ENCODE measurements at places on chromosomes 16 and 17.
A peak's percentile ranks its signal among the peaks of the same experiment; 100 is the strongest.

GRCh38 chr17:57766318-57766943 is 21.3 kb upstream of the CCDC182 start:
- DNase-seq = no peak

DNA sequence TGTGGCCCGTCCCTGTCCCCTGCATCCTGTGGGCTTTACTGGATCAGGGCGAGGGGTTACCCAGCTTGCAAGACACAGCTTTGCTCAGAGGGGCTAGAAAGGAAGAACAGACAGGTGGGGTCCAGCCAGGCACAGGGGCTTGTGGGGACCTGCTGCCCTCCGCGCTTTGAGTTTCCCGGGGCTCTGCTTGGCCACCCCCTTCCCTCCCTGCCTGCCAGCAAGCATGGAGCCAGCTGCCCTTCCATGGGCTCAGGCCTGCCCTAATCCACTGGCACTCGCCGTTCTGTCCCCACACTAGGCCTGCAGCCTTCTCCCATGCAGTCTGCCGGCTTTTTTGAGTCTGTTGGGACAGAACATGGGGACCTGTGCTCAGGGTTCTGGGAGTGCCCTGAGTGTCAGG is 3.4 kb downstream of the SNN start:
- DNase-seq = no peak

- DNase-seq = no peak
Observed at GRCh38 chr17:37083456-37083855, 134.7 kb downstream of the AATF start.

DNA sequence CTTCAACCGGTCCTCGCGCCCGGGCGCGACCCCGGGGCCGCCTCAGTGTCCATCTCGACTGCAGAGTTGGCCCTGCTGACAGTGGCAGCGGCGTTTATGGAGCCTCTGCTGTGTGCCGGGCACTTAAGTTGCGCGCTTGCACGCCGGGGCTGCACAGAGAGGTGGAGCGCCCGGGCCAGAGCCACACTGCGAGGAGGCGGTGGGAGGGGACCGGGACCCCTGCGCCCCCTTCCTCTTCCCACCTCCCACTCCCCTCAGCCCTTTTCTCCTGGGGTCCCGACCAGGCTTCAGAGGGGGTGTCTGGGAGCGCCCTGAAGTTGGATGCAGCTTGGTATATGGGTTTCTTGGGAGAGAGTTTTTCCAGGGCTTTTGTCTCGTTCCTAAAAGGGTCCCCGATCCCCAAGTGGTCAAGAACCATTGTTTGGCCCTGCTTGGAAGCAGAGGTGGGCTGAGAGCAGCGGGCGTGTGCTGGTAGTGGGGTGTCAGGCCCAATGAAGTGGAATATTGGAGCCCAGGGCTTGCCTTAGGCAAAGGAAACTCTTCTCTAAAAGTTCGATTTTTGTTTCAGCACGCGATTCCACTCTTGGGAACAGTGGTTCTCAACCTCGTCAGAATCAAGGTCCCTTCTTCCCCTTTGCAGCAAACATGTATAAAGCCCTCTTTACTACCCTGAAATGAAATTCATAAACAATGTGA is 605 bp downstream of the MRTFB start:
- DNase-seq = no peak

GRCh38 chr16:50266337-50267091 is at the start of gene ADCY7:
ADCY7 (plus strand) TSS chr16:50266551; CDS start chr16:50288180, 21,629 bp downstream.
- DNase-seq = peak; percentile 89

- no peak for DNase-seq
Observed at GRCh38 chr16:79638386-79638785, 37.8 kb upstream of the MAF start.
